M059J (cell line): ENCODE measurements at places on chromosomes 11 and 22. TPM values are rescaled to one million over a fixed set of nuclear protein-coding genes. Genes with fewer than 3 reads are reported as not detected.

DNA sequence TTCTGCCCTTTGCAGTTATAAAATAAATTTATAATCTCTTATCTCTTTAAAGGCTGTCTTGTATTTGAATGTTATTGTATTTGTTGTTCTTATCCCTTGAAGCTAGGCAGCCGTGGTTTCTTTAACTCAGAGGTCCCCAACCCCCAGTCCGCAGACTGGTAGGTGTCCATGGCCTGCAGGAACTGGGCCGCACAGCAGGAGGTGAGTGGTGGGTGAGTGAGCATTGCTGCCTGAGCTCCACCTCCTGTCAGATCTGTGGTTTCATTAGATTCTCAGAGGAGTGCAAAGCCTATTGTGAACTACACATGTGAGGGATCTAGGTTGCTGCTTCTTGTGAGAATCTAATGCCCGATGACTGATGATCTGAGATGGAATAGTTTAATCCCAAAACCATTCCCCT is 380.0 kb upstream of the CCDC90B start:
- DNase-seq = no peak

GRCh38 chr11:20544603-20545237 is 54.7 kb upstream of the SLC6A5 start:
- DNase-seq = no peak

- no peak for DNase-seq
These were observed 424.7 kb upstream of the KIRREL3 start for GRCh38 chr11:127425281-127425680.

DNA sequence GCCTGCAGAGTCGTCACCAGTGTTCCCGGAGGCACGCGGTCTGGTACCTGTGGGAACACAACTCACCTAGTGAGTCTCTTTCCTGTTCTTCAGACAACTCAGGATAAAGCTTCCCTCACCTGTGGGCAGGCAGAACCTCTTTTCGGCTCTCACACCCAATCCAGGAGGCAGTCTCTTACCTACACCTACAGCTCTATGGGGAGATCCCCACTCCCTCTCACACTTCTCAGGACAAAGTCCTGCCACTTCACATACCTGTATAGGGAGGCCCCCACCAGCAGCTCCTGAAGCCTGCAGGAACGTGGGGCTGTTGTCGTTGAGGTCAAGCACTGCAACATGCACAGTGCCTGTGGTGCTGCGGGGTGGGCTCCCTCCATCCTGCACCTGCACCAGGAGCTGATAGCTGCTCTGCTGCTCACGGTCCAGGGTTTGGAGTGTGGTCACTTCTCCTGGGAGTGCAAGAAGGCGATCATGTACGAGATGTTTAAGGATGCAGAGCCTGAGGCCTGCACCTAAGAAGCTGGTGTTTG is 12.2 kb upstream of the TPP1 start:
- DNase-seq = no peak

DNA sequence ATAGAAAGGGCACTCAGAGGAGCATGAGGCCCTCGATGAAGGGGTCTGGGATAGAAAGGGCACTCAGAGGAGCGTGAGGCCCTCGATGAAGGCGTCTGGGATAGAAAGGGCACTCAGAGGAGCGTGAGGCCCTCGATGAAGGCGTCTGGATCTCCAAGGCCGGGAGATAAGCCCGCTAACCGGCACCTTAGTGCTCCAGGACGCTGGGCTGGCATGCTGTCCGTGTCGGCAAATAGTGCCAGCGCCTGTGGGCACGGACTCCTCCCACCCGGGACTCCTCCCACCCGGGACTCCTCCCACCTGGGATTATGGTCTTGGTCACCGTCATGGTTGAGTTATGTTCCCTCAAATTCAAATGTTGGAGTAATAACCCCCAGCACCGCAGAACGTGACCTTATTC is 725.3 kb downstream of the BRD1 start:
- no peak for DNase-seq

- DNase-seq = no peak
These were observed 501.1 kb downstream of the BRD1 start for GRCh38 chr22:49326558-49326957.

Gene SLC5A12
- total RNA-seq = 0.47 TPM in 1 of 2 replicates, not detected in the other

Gene POU2AF3
- total RNA-seq = not detected in 2 replicates
